Stimulated activated CD8-positive, alpha-beta memory T cell treated with anti-CD3 and anti-CD28 coated beads, Interleukin-7, amount 100 ng/mL, for 1 hour (primary cell): ENCODE measurements at places on chromosomes 5 and 9.

GRCh38 chr5:170186156-170186555 lies 46.6 kb upstream of the C5orf58 start:
- no peak for DNase-seq

DNA sequence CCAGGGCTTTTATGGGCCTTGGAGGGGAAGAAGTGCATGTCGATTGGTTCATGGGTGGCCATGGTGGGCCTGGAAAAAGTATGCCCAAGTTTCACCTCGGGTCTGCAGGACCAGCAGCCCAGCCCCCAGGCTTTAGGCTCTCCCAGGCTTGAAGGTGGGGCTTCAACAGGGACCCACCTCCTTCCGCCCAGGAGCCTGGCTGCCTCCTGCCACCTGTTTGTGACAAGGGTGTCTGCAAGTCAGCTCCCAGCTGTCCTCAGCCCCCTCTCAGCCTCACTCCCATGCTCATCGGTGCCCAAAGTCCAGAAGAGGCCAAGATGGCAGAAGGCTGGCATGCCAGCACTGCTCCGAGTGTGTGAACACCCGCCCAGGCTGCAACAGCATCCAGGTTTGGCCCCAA lies 1063.2 kb upstream of the ACO1 start:
- DNase-seq: no peak

GRCh38 chr5:10329820-10330481 lies 22.2 kb upstream of the CMBL start:
- no peak for DNase-seq

DNA sequence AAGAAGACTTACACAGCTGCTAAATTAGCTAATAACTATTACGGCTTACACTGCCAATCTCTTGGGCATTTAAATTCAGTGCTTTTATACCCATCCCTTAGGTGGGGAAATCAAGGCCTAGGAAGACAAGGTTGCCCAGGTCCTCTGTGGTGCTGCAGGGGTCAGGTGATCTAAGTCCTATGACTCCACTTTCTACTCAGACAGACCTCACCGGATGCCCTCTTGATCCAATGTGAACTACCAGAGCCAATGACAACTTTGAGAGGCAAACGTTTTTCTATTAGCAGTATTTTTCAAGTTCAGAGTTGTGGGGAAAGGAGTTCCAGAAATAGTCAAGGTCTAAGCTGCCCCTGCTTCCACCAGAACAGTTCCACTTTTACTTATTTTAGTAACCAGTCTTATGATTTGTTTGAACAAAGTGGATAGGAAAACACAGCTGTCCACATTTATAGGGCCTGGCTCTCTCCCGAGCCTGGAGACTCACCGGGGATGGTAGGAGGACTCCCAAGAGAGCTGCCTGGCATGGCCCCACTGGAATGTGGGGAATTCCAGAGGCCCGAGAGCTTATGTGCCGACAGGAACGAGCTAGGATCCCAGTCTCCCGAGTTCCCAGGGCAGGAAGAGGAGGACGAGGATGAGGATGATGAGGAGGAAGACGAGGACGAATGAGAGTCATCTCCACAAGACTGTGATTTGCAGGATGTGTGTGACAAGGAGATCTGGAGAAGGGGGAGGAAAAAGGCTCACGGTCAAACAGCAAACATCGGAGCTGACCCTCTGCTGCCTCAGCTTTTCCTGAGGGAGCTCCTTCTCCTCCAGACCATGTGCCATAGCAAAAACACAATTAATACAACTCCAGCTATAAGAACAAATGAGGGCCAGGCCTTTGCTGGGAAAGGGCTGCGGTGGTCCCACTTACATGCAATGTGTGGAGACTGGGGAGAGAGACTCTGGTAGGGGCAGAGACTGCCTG lies 16.7 kb downstream of the FAM193B start:
- no peak for DNase-seq

GRCh38 chr5:10600626-10601245 lies 36.9 kb downstream of the ANKRD33B start:
- no peak for DNase-seq

DNA sequence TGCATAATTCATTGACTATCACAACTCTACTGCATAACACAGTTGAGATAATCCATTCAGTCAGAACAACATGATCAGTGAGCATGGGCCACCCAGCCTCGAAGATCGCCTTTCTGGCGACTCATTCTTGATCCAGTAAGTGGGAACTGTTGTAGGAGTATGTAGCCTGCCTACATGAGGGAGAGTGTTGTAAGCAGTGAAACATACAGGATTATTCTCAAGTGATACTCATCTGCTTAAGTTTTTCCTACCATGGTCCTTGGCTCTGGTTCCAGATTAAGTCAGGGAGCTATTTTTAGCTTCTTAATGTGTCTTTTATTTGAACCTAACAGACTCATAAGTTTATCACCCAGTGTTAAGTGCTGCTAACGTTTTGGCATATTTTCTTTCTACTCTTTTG lies 44.0 kb downstream of the TNPO1 start:
- DNase-seq: no peak

DNA sequence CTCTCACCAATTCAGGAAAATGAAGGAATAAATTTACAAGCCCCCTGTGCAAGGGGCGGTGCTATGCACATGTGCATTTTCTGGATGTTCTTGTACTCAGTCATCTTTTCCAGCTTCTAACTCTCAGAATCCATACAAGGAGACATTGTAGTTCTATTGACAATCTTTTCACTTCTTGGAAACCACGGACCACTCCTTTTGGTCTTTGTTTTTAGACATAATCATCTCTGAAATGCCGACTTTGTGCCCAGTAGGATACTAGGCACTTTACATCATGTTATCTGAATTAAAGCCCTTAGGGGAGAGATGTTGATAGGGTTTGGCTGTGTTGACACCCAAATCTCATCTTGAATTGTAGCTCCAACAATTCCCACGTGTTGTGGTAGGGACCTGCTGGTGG lies 322.6 kb upstream of the WWC1 start:
- DNase-seq: no peak

- no peak for DNase-seq
These were observed 56.1 kb upstream of the PIP5K1B start for GRCh38 chr9:68648971-68649370.

GRCh38 chr5:95619096-95619495 lies 791 bp upstream of the GPR150 start:
- DNase-seq: no peak

- DNase-seq: no peak
These were observed 556.5 kb upstream of the SEMA6A start for GRCh38 chr5:117131048-117131679.

GRCh38 chr9:130938184-130938651 lies 829 bp downstream of the FIBCD1 start:
- DNase-seq: no peak

GRCh38 chr9:37454238-37454637 lies 11.0 kb downstream of the ZBTB5 start:
- no peak for DNase-seq

DNA sequence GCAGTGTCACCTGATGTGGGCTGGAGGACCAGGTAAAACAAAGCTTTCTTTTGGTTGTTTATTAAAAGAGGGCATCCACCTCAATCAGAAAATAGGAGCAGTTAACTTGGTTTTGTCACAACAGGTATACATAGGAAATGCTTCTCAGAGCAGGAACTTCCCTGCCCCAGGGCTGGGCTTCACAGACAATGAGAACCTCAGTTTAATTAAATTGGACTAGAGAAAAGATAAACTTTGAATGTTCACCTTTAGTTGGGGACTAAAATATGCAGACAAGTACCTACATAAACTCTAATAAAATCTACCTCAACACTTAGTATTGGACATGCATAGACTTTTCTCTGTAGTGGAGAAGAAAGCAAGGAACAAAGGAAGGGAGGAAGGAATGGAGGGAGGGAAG lies 392.0 kb downstream of the ENC1 start:
- DNase-seq: no peak

- DNase-seq: no peak
These were observed 66.3 kb downstream of the FBXL7 start for GRCh38 chr5:15566306-15566705.

DNA sequence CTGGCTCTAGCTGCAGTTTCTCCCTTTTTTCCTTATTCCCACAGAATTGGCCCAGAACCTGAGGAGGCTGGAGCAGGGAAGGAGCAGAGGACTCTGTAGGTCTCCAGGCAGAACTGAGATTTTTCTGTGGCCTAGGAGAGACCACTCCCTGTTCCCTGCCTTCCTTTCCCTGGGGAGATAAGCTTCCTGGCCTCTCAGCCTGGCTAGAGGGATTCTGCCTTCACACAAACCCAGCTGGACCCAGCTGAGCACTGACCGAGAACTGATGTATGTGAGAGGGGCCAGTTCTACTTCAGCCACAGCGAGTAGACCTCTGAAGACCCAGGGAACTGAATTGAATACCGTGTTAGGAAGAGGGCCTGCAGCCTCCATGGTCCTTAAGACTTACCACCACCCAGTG lies 48.0 kb downstream of the RUSC2 start:
- DNase-seq: no peak

GRCh38 chr9:75389101-75389500 lies 300.8 kb downstream of the OSTF1 start:
- no peak for DNase-seq

DNA sequence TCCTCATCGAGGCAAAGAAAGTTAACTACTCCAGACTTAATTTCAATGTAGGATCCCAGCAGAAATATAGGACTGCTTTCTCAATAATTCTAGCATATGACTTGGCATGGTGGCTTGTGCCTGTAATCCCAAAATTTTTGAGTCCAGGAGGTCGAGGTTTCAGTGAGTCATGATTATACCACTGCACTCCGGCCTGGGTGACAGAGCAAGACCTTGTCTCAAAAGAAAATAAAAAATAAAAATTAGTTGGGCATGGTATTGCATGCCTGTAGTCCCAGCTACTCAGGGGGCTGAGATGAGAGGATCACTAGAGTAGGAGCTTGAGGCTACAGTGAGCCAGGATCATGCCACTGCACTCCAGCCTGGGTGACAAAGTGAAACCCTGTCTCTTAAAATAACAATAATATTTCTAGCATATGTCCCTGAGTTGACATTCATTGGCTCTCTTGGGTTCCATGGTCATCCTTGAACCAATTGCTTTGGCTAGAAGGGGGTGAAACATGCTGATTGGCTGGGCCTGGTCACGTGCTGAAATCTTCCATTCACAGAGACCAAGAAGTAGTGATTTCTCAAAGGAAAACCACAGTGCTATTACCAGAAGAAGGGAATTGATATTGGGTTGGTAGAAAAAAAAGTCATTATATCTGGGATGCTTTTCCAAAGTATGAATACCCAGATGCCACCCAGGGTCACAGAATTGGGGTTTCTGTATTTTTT lies 31.6 kb upstream of the GARNL3 start:
- no peak for DNase-seq

DNA sequence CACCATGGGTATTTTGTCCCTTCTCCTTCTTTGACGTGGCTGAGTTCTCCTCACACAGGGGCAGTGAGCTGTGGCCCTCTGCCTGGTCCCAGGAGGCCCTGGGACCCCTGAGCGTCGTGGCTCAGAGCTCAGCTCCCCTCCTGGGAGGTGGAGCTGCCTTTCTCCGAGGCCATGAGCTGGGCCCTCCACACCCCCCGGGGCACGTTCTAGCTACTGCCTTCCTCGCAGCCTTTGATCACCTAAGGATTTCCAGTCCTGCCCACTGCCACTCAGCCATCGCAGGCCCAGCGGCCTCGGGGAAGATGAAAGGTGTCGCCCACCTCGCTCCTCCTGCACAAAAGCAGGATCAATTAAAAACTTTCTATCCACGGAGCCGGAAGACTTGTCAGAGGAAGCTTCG lies 94.8 kb upstream of the RAPGEF1 start:
- DNase-seq: no peak

GRCh38 chr9:33244137-33244784 lies 4.3 kb downstream of the SPINK4 start:
- no peak for DNase-seq

DNA sequence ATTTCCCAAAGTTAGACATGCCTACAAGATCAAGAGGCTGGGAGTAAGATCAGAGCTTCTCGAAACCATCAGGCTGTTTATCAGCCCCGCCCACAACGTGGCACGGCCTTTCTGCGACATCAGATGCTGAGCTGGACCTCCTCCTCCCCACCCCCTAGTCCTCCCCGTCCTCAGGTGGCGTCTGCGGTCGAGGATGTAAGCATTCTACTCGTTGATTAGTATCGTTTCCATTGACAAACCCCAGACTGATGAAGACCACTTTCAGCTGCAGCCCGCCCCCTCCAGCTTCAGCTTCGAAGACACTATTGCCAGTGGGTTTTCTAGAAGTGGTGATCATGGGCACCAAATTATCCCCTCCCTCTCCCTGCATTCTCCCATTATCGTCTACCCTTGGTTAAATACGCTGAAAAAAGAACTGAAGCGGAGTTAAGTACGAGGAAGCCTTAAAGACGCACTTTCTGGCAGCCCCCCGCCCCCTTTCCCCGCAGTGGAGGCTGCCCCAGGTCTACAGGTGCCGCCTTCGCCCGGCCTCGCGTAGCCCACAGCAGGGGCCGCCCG lies 1.1 kb downstream of the PPIC start:
- no peak for DNase-seq

GRCh38 chr9:4117835-4118610 lies 181.8 kb downstream of the GLIS3 start:
- no peak for DNase-seq

- DNase-seq: no peak
These were observed 49.2 kb downstream of the MYO10 start for GRCh38 chr5:16886793-16887345.

- no peak for DNase-seq
These were observed 25.3 kb upstream of the TLR4 start for GRCh38 chr9:117678871-117679270.

GRCh38 chr5:140565780-140566095 lies 1.1 kb downstream of the SLC35A4 start:
- no peak for DNase-seq

DNA sequence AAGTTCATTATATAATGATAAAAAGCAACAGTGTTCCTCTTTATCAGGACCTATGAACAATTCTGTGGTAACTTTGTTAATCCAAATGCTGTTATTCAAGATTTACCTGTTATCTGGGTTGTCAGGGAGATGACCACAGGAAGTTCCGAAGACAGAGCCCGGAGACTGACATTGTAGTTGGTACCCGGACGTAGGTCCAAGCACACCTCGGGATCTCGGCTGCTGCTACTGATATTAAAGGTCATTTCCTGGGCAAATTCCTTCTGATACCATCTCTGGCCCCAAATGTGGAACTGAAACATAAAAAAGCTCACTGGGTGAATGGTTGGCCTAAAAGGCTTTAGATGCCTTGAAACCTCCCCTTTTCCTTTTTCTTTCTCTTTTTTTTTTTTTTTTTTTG lies 96.7 kb downstream of the SUSD1 start:
- DNase-seq: no peak

DNA sequence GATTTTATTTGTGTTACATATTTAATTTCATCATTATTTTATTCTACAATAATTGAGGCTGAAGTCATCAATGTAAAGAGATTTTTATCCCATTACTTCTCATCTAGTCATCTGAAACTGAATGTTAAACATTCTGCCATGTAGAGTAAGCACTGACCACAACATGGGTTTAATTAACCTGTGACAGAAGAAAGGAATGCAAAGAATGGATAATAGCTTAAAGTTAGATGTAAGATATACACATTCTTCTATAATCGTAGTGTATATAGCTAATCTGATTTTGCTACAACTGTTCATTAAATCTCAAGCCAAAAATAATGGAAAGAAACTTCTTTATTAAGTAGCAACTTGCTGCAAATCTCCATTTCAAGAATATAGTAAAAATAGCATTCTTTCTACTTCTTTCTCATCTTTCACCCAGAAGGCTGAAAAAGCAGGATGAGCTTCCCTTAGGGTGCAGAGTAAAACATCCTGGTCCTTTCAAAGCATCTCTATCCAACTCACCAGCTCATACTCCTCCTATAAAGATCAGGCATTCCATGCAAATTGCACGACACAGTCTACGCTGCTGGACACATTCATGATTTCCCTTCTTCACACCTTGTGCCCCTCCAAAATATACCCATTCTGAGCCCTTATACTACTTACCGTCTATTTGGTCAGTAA lies 115.2 kb downstream of the EFNA5 start:
- no peak for DNase-seq

- DNase-seq: no peak
These were observed 1711.9 kb upstream of the CDH9 start for GRCh38 chr5:28750251-28750650.
